ENCODE measurements at places on chromosomes 4 and X.

DNA sequence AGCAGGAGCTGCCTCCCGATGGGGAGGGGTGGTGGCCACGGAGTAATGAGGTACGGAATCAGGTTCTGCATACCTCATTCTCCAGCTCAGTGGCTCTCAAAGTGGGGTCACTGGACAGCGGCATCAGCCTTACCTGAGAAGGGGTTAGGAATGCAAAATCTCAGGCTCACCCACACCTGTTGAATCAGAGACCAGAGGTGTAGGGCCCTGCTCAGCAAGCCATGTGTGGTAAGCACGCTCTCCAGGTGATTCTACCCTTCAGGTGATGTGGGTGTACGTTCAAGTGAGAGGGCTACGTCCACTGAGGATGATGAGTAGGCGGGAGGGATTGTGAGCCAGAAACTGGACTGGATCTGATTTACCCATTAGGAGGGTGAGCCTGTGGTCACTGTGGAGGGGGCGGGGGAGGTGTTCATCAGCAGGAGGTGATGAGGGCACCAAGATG is 65.8 kb downstream of the ANAPC4 start:
- DNase-seq = no peak

GRCh38 chrX:18886344-18887161 is 97.4 kb downstream of the PHKA2 start:
- DNase-seq = peak; percentile 46

DNA sequence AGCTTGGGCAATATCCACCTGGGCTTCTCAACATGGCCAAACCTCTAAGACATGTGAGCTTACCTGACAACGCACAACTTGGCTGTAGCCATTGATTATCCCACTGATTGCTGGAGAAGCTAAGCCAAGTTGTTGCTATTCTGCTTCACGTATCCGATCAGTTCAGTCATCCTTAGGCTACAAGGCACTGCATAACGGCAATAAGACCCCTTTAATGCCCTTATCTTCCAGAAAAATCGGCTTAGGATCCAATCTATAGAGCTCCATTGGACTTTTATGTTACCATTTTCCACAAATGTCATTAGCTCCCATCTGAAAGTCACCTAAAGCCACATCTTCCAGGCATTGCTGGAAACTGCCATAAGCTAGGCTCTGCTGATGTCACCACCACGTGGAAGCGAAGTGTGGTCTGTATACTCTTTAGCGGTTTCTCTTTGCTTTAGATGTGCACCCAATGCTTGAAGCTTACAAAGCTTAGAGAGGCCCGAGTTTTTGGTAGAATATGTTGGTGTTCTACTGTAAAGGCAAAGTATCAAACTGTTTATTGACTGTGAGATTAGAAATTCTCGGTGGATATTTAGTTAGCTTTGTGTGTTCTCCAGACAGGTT is 163.1 kb downstream of the CPE start:
- no peak for DNase-seq

DNA sequence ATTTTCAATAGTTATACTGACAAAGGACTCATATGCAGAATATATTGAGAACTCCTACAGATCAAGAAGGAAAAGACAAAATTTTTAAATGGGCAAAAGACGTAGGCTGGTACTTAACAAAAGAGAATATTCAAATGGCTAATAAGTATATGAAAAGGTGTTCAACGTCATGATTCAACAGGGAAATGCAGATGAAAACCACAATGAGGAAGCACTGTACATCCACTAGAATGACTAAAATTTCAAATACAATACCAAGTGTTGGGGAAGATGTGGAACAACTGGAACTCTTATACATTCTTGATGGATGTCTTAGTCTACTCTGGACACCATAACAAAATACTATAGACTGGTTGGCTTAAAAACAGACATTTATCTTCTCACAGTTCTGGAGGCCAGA is 1.3 kb upstream of the MRFAP1L1 start:
- DNase-seq = no peak

- DNase-seq = no peak
Measured at GRCh38 chr4:168841672-168842019, 168.4 kb downstream of the CBR4 start.

GRCh38 chr4:76699751-76700310 is 198.1 kb downstream of the SOWAHB start:
- no peak for DNase-seq

GRCh38 chrX:69038188-69038587 is 127.1 kb downstream of the PJA1 start:
- no peak for DNase-seq

DNA sequence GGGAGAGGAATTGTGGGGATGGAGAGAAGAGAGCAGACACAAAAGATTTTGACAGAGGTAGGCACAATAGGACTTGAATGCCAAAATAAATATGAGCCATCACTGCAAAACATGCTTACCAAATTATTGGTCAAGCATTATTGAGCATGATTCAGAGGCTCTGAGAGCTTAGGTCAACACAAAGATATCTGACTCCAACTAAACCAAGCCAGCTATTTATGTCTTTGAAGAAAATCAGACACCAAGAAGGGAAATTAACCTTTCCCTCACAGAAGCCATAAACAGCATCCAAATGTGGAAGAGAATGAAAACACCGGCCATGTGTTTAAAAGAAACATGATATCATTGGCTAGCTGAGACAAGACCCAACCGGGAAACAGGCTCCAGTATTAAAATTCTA is 323.2 kb downstream of the RAB28 start:
- no peak for DNase-seq

GRCh38 chr4:17027495-17027894 is 129.1 kb upstream of the LDB2 start:
- no peak for DNase-seq

GRCh38 chr4:90127223-90127705 is at the start of gene CCSER1:
Gene CCSER1 (plus strand): TSS chr4:90127394.
- DNase-seq = peak; percentile 10

- no peak for DNase-seq
Measured at GRCh38 chrX:447052-447451, 60.3 kb upstream of the PPP2R3B start.

DNA sequence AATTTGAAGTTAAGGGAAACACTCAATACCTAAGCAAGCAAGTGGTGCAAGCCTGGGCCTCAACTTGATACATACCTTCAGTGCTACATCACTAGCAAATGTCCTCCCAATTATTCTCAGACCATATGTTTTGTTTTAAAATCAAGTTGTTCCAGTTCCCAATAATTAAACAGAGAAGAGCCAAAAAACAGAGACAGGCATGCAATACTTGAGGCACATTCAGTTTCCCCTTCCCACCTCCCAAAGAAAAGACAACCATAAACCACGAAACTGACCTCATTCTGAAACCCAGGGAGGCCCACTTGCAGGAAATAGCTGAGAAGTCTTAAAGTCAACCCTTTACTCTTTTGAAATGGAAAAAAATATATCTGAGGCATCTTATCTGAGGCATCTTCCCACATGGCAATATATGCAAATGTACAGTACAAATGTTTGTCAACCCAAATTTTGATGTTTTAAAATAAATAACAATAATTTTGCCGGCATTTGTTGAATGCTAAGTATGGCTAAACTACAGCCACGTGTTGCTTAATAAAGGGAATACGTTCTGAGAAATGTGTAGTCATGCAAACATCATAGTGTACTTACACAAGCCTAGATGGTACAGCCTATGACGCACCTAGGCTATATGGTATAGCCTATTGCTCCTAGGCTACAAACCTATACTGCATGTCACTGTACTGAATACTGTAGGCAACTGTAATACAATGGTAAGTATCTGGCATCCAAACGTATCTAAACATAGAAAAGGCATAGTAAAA is 147.5 kb downstream of the TSPAN5 start:
- DNase-seq = peak; percentile 18

DNA sequence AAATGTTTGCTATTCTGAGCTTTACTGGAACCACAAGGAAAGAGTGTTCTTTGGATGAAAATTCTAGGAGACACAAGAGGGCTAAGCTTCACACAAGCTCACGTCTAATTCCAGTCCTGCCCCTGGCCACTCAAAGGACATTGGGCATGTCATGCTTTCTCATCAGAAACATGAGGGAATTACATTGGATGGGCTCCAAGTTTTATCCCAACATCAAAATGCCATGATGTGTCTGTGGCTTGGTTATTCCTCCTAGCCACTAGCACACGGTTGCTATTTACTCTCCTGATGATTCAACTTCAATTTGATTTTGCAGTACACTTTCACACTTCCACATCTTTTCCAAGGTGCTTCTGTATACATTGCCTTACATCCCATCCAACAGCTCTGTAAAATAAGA is 149.6 kb upstream of the FAM9B start:
- no peak for DNase-seq

GRCh38 chrX:69152417-69152841 is 12.8 kb downstream of the PJA1 start:
- no peak for DNase-seq

GRCh38 chr4:151313306-151314009 is 11.9 kb downstream of the SH3D19 start:
- DNase-seq = no peak

All from activated naive CD4-positive, alpha-beta T cell treated with anti-CD3 and anti-CD28 coated beads, Interleukin-2, amount 50 U/mL, for 16 hours (primary cell).